ENCODE measurements at places on chromosomes 6 and 20.
A peak's percentile ranks its signal among the peaks of the same experiment; 100 is the strongest.

DNA sequence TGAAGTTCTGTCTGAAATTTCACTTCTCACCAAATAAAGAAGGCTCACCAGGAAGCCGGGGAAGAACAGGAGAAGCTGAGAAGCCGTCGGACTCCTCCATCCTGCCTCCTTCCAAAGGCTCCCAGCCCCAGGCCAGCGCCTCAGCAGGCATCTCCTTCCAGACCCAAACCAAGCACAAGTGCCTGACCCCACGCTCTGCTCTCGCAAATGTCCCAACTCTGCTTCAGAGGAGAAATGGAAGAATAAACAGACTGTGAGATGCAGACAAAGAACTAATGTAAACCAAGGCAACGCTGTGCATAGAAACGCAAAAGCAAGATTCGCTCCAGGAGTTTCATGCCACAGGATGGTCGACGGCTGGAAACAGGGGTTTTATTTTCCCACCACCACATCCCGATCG is 100.3 kb upstream of the EXOC2 start:
- DNase-seq = no peak

DNA sequence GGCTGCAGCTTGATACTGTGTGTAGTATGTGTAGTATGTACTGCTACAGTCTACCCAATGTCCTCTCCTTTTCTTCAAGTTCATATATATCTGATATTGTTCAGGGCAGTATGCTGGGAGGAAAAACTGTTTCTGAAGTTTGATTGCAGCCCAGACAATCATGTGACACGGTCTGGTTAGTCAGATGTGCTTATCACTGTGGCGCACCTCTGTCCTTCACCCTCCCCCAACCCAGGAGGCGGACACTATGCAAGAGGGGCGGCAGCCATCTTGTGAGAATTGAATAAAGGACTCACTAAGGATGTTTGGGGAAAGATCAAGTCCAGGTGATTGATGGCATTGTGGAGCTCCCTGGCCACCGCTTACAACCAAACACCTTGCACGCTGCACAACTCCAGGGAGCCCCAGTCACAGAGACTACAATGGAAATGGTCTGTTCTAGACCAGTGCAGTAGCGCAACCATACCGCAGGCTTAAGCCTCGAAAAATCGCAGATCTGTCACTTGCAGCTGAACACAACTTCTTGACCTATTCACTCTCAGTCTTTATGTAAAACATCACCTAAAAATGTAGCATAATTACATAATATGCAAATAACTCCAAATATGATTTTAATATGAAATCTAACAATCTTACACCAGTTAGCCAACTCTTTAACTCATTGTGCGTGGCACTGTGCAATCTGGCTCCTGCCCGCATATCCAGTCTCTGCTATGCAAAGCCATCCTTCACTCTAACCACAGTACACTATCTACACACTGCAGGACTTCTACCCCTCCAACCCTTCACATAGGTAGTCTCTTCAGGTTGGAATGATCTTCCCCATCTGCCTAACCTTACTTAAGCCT is 79.3 kb downstream of the VGLL2 start:
- DNase-seq = no peak

DNA sequence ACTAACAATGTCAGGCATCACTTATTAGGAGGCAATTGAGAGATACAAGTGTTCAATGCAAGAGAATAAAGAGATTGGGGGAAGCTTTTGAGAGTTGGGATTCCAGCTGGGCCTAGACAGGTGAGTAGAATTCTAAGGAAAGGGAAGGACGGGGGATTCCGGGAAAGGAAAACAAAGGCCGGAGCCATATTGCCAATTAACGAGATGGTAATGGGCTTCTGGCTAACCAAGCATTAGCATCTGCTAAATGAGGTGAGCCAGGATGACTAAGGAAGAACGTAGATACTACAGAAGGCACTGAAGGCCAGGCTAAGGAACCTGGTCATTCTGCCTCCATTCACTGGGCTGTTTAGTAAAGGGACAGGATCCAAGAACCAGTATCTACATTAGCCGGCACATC is 10.5 kb downstream of the FYN start:
- no peak for DNase-seq

- no peak for DNase-seq
Observed at GRCh38 chr20:54151511-54152226, 22.1 kb downstream of the CYP24A1 start.

GRCh38 chr6:139486476-139486799 is 112.0 kb upstream of the CITED2 start:
- no peak for DNase-seq

- no peak for DNase-seq
Observed at GRCh38 chr6:16405375-16405774, 167.0 kb downstream of the GMPR start.

GRCh38 chr6:159890792-159891191 is at the start of gene MAS1:
Gene MAS1 (plus strand): TSS chr6:159890988. CDS start chr6:159906956, 15,968 bp downstream.
- DNase-seq = no peak

DNA sequence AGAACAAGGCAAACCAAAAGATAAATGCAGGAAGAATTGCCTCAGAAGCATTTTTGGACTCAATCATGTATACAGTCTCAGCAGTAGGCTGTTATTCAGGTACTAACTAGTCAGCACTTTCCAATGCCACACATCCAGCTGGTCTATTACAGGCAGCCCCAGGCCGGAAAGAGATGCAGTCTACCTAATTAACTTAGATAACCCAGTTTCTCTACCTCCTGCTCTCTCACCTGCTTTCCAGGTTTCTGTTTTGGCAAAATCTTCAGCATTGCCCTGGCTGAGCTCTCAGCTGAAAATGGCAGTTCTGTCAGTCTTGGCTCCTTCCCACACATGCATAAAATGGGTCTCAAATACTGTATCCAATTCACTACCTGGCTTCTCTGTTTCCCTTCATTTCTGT is 101.3 kb upstream of the UFL1 start:
- no peak for DNase-seq

GRCh38 chr6:127843582-127843981 is 57.3 kb downstream of the THEMIS start:
- no peak for DNase-seq

- no peak for DNase-seq
Observed at GRCh38 chr6:82227770-82228169, 19.8 kb downstream of the IBTK start.

DNA sequence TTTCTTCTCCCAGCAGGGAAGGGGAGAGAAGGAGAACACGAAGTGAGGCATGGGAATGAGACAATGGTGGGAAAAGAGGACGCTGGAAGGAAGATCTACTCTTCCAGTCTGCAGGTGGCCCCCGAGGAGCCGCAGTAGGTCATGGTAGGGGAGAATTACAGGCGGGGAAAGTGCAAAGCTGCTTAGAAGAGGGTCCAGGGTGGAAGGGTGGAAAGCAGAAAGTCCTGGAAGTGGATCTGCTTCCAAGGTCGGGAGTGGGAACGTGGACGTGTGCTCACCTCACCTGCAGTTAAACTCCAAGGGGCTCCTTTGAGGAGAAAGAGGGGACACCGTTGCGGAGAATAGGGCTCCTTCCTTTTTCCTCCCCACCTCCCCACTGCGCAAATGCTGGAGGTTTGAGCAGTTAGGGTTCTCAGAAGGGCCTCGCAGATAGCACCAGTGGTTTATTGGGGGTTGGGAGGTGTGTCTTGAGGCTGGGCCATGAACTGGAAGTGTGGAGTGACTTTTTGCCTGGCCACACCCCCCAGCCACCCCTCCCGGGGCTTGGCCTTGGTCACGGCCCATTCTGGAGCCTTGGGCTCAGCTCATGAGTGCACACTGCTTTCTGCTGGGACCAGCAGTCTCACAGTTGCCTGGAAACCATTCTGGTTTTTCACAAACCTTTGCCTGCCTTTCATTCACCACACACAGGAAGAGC is 100.4 kb upstream of the MLN start:
- peak; percentile 72 for DNase-seq

GRCh38 chr6:150336299-150336698 is 32.5 kb upstream of the IYD start:
- DNase-seq = no peak

- DNase-seq = no peak
Observed at GRCh38 chr20:58389324-58389967, 417 bp downstream of the VAPB start.

Data from CD8-positive, alpha-beta T cell (primary cell).